Neural progenitor cell (in vitro differentiated cells): ENCODE measurements at places on chromosomes 7 and 10. TPM values are rescaled to one million over a fixed set of nuclear protein-coding genes. Genes with fewer than 3 reads are reported as not detected.

- DNase-seq: no peak
Measured at GRCh38 chr10:78218798-78219490, 185.3 kb downstream of the RPS24 start.

DNA sequence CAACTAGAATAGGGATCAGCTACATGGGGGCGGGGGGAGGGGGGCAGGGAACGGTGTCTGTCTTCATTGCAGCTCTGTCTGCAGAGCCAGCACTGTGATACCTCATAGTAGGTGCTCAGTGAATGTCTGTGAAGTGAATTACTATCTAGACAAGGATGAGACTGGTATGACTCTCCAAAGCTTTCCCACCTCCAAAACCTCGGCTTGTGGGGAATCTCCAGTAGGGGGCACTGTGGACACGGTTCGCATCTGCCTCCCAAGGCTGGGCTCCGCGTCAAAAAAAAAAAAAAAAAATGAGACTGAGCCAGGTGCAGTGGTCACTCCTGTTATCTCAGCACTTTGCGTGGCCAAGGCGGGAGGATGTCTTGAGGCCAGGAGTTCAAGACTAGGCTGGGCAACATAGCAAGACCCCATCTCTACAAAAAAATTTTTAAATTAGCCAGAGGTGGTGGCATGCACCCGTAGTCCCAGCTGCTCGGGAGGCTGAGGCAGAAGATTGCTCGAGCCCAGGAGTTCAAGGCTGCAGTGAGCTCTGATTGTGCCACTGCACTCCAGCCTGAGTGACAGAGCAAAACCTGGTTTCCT, 9.6 kb downstream of the TRIM56 start:
- peak; percentile 69 for DNase-seq

DNA sequence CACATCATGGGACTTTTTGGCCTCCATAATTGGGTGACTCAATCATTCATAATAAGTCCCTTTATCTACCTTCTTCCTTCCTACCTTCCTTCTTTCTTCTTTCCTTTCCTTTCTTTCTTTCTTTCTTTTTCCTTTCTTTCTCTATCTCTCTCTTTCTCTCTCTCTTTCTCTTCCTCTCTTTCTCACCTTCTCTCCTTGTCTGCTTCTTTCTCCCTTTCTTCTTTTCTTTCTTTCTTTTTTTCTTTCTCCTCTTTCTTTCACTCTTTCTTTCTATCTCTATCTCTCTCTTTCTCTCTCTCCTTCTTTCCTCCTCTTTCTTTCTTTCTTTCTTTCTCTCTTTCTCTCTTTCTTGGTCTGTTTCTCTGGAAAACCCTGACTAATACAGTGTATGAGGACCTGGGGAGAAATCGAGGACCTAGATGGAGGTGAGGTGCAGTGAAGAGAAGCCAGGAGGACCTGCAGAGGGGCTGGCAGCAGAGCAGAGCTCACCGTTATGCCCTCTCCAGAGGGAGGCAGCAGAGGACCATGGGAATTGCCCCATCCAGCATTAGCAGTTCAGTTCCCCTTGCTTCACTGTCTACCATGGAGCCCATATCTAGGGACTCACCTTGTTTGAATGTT, 52.7 kb upstream of the BTRC start:
- DNase-seq: peak; percentile 66

The TMEM196 gene
- total RNA-seq: not detected in 2 replicates

The PLEKHA8 gene
- total RNA-seq: 53.5 and 62.7 TPM in 2 replicates

The TMEM273 gene
- total RNA-seq: not detected in 2 replicates

The ZKSCAN1 gene
- 39.7 and 43.2 TPM in 2 replicates for total RNA-seq
